Activated naive CD4-positive, alpha-beta T cell treated with Interleukin-2 at 50 U/mL for 16 hours (primary cell): ENCODE measurements at places on chromosomes 3 and 15.

- no peak for DNase-seq
Measured at GRCh38 chr3:117722856-117723255, 1013.3 kb downstream of the TUSC7 start.

- DNase-seq: no peak
Measured at GRCh38 chr3:177703788-177704187, 506.5 kb upstream of the TBL1XR1 start.

GRCh38 chr3:186915806-186916796 lies 14.2 kb upstream of the ST6GAL1 start:
- DNase-seq: no peak

DNA sequence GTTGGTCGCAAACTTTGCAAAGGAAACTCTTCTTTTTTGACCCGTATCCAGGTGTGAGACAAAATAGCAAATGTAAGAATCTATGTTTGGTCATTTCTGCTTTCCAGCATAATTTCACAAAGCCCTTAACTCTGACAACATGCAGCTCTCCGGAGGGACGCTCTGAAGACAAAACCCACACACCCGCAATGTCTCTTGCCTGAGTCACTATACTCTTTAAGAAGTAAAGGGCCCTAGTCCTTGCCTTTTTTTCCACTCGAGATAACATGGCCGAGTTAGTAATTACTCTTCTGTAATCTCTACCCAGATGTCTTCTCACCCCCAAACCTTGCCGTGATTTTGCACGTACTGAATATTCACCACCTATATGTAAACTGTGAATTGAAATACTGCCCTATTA lies 115.7 kb upstream of the ADAMTS9 start:
- DNase-seq: no peak

DNA sequence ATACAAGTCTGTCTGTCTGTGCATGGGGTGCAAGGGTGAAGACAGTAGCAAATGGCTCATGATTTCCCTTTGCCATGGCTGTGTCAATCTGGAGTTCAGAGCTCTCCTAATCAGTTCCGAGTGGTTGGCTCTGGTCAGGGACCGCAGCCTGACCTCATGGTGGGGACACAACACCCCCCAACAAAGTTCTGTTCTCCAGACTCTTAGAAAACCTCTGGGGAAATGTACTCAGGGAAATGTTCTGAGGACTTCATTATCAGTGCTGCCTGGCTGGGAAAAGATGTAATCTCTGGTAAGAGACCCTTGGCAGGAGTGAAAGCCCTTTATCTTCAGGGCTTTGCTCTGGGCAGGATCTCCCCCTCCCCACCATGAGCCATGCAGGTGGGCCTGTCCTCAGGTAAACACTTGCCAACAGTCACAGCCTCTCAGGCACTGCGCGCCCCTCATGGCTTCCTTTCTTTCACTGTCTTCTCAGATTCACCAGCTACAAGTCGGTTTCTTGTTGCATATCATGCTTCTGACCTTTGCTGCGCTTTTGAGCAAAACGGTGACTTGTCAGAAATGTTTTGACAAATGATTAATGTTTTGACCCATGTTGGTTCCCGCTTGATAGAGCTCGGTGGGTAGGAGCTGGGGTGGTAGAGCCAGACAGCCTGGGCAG lies 95.5 kb downstream of the ST6GAL1 start:
- DNase-seq: peak; percentile 48

- no peak for DNase-seq
Measured at GRCh38 chr3:50259432-50260026, 9.4 kb upstream of the SEMA3B start.

DNA sequence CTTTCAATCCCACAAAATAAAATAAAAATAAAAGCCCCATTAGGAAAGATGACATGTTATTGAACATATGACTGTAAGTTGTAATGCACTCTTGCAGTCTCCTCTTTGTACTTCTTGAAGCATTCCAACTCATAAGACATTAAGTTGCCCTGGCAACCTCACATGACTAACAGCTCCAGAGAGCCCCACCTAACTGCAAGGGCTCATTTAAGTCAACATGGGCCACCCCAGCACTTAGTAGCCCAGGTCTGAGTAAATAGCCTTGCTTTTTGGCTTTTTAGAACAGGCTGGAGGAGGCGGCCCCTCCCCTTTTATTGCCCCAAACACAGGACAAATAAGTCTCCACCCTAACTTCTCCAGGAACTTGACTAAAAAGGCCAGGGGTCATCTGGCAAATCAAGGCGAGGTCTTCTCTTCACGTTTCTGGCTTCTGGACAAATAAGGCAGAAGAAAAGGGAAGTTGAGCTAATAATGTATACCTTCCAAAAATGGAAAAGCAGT lies 135.1 kb downstream of the TMCO5A start:
- DNase-seq: no peak
